ENCODE measurements at places on chromosomes 13 and 19.
A peak's percentile ranks its signal among the peaks of the same experiment; 100 is the strongest.

- DNase-seq: no peak
Observed at GRCh38 chr13:43196086-43196621, 172.8 kb downstream of the DNAJC15 start.

DNA sequence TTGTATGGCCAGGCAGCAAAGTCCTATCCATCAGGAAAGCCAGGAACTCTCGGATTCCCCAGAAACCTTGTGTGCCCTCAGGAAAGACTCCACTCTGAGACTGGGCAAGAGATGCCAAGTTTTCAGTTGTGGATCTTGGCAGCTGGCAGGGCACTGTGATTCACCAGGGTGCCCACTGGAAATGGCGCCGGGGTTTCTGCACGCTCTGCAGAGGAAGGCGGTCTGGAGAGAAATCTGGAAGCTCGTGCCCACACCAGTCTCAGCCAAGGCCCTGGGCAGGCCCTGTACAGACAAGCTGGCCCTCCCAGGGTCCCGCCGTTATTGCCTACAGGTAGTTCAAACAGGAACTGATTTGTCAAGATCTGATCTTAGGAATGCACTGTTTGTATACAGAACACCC is 4.9 kb downstream of the NAPA start:
- no peak for DNase-seq

- no peak for DNase-seq
Observed at GRCh38 chr13:83153848-83154247, 728.4 kb downstream of the SLITRK1 start.

- DNase-seq: peak; percentile 62
Observed at GRCh38 chr13:113929628-113930615, 44.0 kb downstream of the C13orf46 start.

GRCh38 chr19:35766571-35767104 is 8.7 kb downstream of the PROSER3 start:
- DNase-seq: no peak

Data from RWPE2 (cell line).